ENCODE measurements at places on chromosomes 11 and 22. TPM values are rescaled to one million over a fixed set of nuclear protein-coding genes. Genes with fewer than 3 reads are reported as not detected.

The TSSK2 gene
- not detected for total RNA-seq

The CNTN5 gene
- total RNA-seq = 3.2 TPM

GRCh38 chr11:82533628-82534327 lies 199.9 kb downstream of the FAM181B start:
- no peak for DNase-seq

- no peak for DNase-seq
These were observed 43.7 kb downstream of the CD82 start for GRCh38 chr11:44608991-44609782.
